Activated CD4-positive, alpha-beta T cell treated with anti-CD3 and anti-CD28 coated beads, Interleukin-2, Interleukin-4, amounts not matched to agents 100 ng/mL and 50 ng/mL, durations not matched to agents 16 hours and 8 hours (primary cell): ENCODE measurements at places on chromosomes 5 and 9.
A peak's percentile ranks its signal among the peaks of the same experiment; 100 is the strongest.

GRCh38 chr5:10672146-10673016 lies 88.7 kb downstream of the DAP start:
- no peak for DNase-seq

DNA sequence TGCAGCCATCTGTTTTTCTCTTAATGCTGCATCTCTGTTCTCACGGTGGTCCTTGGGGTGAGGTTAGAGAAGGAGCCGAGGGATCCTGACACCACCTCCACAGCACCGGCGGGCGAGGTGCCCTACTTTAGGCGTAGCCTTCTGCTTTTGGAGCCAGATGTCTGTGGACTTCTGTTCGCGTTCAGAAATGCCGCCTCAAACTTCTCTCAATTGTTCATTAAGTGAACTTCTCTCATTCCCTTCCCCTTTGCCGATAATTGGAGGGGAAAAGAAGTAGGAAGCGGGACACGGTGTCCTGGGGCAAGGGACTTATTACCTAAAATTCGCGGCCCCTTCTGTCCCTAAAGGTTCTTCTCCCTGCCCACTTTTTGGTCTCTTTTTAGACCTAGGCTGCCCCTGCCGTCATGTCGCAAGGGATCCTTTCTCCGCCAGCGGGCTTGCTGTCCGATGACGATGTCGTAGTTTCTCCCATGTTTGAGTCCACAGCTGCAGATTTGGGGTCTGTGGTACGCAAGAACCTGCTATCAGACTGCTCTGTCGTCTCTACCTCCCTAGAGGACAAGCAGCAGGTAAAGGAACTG lies 455 bp downstream of the KIF20A start:
- DNase-seq: peak; percentile 6

DNA sequence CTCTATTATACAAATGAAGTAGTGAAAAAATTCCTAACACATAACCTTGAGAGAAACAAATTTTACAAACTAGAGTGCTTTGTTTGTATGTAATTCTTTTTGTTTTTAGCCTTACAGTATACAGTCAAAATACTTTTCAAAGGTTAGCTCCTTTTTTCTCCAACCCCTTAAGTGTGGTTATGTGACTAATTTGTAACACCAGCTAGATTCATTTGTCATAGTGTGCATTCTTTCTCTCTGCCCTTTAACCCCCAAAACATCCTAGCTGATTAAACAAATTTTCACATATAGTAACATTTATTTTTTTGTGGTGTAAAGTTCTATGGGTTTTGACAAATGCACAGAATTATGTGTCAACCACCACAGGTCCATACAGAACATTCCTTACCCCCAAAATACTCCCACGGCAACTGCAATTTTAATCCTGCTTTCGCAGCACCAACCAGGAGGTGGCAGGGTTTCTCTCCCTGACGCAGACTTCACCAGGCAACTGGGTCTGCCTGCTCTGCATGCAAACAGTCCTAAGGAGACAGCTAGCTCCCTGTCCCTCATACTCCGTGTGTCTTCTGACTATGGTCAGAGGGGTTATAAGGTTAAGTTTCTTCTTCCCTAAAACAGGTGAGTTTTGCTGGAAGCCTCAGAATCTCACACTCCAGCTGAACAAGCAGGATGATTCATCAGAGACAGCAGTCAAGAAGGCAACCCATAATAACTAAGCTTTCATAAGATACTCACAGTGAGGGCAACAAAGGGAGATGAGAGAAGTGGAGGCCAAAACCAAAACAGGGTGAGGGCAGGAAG lies 44.5 kb upstream of the NR5A1 start:
- DNase-seq: peak; percentile 41

DNA sequence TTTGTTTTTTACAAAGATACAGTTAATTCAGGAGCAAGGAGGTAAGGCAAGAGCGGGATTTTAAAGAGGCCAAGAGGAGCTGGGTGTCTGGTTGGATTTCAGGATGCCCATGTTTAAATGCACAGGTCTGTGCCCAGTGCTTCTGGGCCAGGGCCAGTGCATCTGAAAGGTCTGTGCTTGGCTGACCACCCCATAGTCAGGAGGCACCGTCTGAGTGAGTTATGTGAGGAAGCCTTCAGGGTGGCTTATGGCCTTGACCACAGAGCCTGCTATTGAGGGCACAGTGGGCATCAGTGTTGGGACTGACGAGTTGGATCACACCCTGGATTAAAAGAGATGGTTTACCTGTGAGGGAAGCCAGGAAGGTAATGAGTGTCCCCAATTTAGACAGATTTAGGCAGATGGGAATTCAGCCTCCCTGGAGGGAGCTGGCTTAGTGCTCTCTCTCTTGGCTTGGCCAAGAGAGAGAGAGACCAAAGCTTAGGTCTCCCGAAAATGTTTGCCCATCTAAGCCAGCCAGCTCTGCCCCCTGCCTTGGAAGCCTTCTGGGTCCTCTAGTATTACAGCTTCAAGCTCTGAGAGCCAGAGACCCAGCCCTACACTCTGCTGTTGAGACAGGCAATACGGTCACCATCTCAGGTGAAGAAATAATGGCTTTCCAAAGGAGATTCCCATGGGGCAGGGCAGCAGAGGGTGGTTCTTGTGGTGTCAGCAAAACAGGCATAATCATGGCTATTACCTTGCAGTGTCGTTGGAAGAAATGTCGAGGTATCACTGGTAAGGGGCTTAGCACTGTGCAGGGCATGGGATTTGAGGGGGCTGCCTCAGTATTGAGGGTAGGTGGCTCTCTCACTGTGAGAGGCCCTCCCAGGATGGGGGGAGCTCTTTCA lies 68.6 kb downstream of the RGS3 start:
- no peak for DNase-seq

GRCh38 chr5:95901676-95902627 lies 59.7 kb downstream of the ELL2 start:
- DNase-seq: peak; percentile 31

- DNase-seq: no peak
These were observed 34.4 kb downstream of the ZNF366 start for GRCh38 chr5:72472666-72473422.

GRCh38 chr5:42242210-42242609 lies 181.0 kb upstream of the GHR start:
- DNase-seq: no peak

DNA sequence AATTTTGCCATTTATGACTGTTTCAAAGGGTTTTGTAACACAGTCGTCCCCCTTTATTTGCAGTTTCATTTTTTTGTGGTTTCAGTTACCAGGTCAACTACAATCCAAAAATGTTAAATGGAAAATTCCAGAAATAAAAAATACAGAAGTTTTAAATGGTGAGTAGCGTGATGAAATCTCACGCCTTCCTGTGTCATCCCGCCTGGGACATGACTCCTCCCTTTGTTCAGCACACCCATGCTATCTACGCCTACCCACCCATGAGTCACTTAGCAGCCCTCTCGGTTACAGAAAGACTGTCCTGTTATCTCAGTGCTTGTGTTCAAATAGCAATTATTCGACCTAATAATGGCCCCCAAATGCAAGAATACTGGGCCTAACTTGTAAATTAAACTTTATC lies 765.3 kb upstream of the ADAMTS16 start:
- no peak for DNase-seq

- peak; percentile 35 for DNase-seq
These were observed 617.4 kb downstream of the SLCO4C1 start for GRCh38 chr5:101678481-101679193.

DNA sequence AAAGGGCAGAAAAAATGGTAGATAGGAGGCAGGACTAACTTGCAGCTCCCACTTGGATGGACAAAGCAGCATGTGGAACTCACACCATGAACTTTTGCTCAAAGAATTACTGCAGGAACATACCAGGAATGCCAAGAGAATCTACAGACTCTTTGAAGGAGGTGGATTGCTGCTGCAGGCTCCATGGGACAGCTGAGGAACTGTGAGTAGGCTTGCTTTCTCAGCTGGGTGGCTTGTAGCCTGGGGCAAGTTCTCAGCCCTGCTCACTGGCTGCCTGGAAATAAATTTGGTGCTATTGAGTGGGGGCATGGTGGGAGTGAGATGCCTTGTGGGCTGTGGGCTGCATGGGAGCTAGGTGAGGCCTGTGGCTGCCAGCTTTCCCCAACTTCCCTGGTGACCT lies 574.5 kb downstream of the PRELID2 start:
- no peak for DNase-seq

- no peak for DNase-seq
These were observed 2.6 kb downstream of the ARHGEF39 start for GRCh38 chr9:35662437-35662836.

DNA sequence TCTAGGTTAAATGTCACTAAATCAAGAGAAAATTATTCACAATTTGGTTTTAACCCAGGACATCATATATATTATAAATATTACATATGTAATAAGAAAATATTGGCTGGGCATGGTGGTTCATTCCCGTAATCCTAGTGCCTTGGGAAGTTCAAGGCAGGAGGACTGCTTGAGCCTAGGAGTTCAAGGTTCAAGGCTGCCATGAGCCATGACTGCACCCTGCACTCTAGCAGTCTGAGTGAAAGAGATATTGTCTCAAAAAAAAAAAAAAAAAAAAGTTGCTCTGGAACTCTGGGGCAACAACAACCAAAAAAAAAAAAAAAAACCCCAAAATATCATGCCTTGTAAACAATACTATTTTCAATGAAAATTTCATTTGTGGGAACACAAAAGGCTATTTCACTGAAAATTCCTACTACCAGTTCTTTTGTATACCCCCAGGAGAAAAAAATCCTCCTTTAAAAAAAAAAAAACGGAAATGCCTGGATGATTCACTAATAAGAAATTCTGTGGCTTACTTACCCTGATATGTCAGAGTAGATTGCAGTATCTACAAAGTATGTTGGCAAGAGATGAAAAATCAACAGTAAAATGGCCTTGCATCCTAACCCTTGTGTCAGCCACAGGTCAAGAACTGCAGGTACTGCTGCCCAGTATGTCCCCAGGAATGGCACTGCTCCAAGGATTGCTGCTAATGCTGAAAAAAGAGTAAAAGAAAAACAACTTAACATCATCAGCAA lies 22.6 kb upstream of the CTNNAL1 start:
- DNase-seq: no peak

GRCh38 chr9:116870566-116870965 lies 183.5 kb downstream of the TRIM32 start:
- no peak for DNase-seq

DNA sequence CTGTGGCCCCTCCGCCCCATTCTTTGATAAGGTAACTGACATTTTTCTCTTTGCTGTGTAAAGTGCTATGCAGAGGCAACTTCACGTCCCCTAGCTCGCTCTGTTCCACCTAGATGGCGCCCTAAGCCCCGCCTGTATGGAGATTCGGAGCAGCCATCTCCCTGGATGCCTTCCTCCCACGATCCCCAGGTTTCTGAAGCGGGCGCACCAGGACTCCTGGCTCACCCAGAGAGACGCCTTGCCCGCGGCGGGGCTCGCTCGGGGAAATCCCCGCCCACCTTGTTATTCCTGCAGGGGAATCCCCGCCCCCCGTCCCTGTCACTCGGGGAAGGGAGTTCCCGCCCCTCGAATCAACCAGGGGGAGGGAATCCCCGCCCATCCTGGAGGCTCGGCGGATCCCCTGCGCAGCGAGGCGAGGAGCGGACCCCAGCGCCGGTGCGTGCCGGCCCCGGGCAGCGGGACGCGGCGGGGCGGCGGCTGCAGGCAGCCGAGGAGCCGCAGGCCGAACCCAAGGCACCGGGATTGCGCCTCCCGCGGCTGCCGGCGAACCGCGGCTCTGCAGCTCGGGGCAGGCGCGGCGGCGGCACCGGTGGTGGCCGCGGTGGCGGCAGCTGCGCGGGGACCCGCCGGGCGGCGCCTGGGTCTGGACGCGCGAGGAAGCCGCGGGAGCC lies at the start of gene PDZD2:
PDZD2 (plus strand) TSS at position 384 of the 671 bp plus-strand sequence.
- DNase-seq: peak; percentile 57

DNA sequence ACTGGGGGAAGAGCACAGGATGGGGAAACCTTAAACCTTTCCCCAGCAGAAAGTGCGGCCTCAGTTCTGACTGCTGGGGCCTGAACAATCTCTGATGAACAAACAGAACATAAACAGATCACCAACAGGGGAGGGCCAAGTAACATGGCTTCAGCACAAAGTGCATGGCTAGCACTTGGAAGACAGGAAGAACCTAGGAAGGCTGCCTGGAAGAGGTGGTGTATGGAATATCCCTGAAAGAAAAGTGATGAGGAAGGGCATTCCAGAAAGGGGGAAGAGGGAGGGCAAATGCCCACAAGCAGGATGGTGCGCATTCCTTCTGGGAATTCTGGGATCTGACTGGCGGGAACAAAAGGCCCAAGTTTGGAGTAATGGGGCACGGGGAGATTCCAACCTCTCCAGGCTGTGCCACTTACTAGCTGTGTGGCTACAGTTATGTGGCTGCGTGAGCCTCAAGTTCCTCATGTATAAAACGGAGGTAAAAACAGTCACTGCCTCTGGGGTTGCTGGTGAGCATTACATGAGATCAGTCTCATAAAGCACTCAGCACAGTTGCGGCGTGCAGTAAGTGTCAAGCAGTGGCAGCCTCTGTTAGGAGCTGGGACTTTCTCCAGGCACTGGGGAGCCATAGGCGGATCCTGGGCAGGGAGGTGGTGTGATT lies 1.6 kb downstream of the PDGFRB start:
- DNase-seq: no peak

DNA sequence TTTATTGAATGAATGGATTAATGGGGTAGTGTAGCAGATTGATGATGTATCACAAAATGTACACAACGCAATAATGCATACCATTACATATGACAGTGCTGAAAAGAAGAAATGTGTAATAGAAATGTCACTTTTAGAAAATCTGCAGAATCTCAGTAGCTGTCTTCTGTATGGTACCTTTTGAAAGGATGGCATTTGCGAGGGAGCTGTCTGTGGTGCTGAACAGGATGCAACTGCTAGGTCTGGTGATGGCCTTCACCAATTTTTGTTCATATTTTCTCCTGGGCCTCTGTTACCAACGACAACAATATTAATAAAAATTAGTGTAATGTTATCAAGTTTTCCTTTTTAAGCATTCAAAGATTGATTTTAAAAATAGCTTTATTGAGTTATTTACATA lies 36.2 kb upstream of the OTULIN start:
- peak; percentile 33 for DNase-seq

GRCh38 chr5:178292826-178293205 lies 60.2 kb upstream of the PHYKPL start:
- no peak for DNase-seq

DNA sequence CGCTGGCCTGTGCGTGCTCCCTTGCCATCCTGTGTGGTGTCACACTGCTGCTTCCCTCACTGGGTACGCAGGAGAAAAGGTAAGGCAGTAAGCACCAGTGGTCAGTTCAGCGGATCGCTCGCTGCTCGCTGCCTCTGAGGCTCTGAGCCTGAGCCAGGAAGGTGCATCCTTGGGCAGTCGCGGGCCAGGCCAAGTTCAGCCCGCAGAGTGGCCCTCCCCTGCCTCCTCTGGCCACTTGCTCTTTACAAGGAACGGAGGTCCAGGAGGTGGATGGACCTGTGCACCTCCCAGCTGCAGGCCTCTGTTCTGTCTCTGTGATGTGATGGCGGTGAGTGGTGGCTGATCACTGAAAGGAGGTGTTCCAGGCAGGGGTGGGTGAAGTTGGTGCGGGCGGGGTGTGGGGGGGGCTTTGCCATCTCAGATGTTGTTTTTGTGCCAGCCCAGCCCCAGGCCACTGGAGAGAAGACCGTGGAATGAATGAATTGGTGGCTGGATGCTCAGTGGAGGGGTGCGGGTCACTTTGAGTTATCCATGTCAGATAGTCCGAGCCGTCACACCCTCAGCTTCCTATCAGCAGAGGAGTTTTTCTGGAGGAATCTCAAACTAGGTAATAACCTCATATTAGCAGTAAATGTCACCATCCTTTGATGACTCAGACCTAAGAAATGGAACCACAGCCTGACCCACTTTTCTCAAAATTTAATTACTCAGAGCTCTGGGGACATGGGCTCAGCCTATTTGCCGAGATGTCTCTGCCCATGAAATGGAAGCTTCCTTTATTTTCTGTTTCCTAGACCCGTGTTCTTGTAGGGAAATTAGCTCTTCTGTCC lies 7.3 kb downstream of the COL5A1 start:
- DNase-seq: no peak
